AML-193 (cell line): ENCODE measurements at places on chromosomes 11 and 22.

DNA sequence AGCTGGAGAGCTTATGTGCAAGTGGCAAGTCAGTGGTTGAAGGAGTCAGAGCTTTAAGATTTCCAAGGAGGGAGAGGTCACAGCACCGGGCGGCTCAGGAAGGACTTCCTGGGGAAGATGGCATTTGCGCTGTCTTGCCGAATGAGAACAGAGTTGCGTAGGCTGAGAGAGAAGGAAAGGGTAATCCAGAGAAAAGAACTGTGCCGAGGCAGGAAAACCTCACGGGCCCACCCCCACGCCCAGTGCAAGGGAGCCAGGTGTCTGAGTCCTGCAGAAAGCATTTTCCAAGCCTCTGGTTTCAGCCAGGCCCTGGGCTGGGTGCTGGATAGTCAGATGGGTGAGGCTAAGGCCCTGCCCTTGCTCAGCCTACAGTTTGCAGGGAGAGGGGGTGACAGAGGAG, 3.2 kb upstream of the AP1B1 start:
- DNase-seq: no peak

DNA sequence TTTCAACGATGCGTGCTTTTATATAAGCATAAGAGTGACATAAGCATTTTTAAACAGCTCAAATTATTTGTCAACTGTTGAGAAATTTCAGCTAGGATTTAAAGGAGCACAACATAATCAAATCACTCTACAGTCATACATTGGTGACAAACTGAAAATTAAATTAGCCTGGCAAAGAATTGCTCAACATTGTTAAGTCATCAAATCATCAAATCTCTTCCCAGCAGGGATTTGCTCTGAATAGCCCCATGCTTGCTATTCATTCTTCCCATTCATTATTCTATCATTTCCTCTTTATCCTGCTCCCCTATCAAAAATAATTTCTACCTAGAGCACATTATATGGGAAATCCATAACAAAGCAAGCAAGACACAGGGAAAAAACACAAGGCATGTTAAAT, 198.7 kb upstream of the LUZP2 start:
- DNase-seq: no peak

DNA sequence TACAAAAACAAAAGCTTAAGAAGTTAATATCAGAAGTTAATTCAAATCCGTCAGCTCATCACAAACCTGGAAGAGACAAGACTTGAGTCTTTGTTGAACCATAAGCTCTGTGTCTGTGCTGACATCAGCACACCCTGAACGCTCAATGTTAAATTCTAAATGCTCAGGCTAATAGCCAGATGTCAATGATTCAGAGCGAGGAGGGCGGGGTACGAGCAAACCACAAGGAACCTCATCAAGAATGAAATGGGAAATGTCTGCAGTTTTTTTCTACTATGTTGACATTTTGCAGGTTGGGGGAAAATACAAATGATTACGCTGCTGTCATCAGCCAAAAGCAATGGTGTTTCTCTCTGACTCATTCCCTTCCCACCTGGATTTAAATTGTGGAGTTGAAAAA, 1057.2 kb downstream of the NTM start:
- no peak for DNase-seq

GRCh38 chr11:41716862-41717261, 257.4 kb upstream of the LRRC4C start:
- no peak for DNase-seq

- no peak for DNase-seq
Measured at GRCh38 chr11:106684944-106685343, 333.3 kb downstream of the GUCY1A2 start.

GRCh38 chr11:19968860-19969259, 191.4 kb downstream of the DBX1 start:
- DNase-seq: no peak

GRCh38 chr11:10606536-10607208, 38.2 kb upstream of the LYVE1 start:
- DNase-seq: peak; percentile 92

GRCh38 chr22:42848941-42849550, 8.0 kb downstream of the ARFGAP3 start:
- no peak for DNase-seq

DNA sequence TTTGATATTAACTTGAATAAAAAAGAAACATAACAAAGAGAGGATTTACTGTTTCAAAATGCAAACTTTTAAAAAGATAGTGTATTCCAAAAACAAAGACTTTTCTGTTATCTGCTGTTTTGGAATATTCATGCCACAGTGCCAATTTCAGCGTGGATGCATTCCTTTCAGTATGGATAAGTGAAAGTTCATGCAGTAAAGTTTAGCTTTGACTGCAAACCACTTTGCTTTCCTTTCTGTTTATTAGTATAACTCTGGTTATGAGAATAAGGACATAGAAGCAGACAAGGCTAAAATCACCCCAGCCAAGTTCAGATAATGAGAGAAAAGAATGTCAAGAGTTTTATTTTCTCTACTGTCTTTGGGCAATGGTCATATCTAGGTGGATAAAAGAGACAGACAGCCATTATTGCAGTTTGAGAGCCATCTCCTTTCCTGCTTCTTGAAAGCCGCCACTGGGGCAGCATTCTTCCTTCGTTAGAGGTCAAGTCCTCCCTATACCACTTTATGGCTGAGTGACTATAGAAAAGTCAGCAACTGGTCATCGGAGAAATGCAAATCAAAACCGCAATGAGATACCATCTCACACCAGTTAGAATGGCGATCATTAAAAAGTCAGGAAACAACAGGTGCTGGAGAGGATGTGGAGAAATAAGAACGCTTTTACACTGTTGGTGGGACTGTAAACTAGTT, 82.4 kb upstream of the BLID start:
- DNase-seq: no peak

DNA sequence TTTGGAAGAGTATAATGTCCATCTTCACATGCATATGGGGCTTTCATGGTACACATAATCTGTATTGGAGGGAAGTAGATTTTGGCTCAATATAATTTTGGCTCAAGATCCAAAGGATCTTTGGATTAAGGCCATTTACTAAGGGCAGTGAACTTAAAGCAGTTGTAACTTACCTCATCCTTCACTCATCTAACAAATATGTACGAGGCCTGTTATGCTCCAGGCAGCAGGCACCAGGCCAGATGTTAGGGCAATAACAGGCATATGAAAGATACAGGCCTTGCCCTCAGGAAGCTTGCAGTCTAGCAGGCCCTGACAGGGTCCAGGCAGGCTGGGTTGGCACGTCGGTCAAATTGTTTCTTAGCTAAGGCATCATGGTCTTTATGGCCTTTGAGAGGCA, 44.6 kb downstream of the LIF start:
- DNase-seq: no peak

DNA sequence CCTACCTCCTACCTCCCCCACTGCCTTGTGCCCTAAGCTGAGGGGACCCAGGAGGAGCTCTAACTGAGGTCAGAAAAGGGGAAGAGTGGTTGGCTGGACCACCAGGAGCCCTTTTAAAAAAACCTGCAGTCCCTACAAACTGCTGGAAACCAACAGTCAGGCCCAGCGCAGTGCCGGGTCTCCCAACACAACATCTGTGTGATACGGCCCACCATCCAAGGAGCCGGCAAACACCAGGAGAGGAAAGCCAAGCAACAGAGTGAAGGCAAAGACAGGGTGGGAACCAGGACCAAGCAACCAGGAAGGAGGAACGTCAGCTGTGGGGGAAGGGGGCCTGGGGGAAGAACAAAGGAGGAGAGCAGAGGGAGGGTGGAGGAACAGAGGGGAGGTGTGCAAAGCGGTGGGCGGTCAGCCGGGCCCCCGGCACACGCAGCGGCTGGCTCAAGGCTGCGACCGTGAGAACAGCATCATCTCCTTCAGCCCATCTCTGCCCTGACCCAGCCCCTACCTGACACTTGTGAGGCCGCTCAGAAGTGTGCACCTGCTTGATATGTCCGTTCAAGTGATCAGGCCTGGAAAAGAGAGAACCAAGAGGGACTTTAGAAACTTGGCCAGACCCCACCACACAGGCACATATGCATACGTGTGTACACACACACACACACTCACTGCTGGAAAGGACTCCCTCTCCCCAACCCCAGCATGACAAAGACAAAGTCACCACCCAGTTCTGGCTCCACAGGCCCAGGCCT, 3.6 kb downstream of the PATZ1 start:
- DNase-seq: no peak

- no peak for DNase-seq
Measured at GRCh38 chr11:79237091-79237490, 203.7 kb downstream of the TENM4 start.

GRCh38 chr11:75845324-75845723, 30.3 kb downstream of the UVRAG start:
- DNase-seq: peak; percentile 5

- DNase-seq: no peak
Measured at GRCh38 chr11:62295504-62295903, 3.4 kb downstream of the SCGB1D4 start.

- DNase-seq: peak; percentile 41
Measured at GRCh38 chr11:12064136-12064953, 46.0 kb upstream of the MICAL2 start.

DNA sequence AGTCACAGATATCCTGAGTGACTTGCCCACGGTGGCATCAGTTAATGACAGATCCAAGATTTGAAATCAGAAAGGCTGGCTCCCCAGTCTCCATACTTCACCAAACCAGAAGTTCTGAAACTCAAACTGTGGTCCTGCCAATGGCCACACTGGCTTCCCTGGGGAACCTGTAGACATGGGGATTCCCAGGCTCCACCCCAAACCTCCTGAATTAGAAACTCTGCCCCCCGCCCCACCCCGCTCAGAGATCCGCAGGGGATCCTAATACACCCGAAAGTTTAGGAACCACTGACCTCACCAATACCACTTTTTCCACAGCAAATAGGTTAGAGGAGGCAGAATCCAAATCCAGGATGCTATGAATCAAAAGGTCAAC, 15.3 kb downstream of the RTN4RL2 start:
- DNase-seq: no peak

- no peak for DNase-seq
Measured at GRCh38 chr11:36372101-36372771, 76.1 kb downstream of the PRR5L start.

GRCh38 chr11:35058669-35059434, 80.1 kb upstream of the CD44 start:
- DNase-seq: peak; percentile 61

DNA sequence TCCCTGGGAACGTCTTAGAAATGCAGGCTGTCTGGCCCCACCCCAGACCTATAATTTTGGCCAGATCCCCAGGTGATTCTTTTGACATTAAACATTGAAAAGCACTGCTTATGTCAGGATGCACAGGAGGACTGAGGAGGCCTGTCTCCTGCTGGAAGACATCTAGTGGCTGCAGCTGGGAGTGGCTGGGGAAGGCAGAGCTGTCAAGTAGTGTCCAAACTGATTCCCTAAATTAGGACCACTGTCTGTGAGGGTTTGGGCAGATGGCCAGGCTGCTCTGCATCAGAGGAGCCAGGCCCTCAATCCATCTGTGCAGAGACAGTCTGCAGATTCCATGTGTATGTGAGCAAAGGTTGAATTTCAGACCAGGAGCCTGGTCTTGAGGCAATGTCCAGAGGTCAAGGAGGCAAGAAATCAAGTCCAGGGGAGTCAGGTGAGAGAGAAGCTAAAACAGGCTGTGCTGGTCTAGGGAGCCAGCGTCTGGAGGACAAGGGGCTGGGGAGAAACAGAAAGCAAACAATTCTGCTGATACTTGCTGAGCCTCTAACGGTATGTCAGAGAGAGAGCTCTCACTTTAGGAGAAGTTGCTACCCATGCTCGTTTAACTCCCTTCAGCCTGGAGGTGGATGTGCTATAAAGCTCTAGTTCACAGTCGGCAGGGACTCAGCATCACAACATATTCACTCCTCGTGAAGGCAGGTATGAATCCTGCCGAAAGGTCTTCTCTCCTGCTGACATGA, 15.3 kb upstream of the SYTL2 start:
- DNase-seq: no peak

- DNase-seq: no peak
Measured at GRCh38 chr22:47297261-47298016, 535.0 kb downstream of the TBC1D22A start.

- no peak for DNase-seq
Measured at GRCh38 chr11:100550912-100551632, 136.0 kb upstream of the ARHGAP42 start.

DNA sequence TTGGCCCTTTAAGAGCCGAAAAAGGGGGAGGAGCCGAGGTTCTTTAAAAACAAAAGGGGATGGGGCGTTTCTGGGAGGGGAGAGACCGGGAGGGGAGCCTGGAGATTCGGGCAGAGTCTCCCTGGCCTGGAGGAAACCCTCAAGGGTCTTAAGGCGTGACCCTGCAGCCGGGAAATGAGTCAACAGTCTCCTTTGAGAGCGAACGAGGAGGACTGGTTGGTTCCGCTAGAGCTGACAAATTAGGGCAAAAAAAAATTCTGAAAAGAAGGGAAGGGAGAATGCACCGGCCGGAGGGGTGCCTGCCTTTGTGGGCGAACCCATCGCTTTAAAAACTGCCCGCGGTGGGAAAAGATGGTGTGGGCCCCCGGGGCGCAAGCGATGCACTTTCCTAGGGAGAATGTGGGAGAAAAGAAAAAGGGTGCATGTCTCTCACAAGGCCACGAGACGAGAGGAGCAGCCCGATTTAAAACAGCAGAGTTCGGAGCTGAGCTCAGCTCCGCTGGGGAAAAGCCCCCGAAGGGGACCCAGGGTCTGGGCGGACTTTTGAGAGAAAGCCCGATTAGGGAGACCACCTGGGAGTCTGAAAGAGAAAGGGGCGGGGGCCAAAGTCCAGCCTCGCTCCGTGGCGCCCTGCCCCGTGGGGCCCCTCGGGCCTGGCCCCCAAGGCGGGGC, 874 bp downstream of the ZFTA start:
- peak; percentile 23 for DNase-seq

DNA sequence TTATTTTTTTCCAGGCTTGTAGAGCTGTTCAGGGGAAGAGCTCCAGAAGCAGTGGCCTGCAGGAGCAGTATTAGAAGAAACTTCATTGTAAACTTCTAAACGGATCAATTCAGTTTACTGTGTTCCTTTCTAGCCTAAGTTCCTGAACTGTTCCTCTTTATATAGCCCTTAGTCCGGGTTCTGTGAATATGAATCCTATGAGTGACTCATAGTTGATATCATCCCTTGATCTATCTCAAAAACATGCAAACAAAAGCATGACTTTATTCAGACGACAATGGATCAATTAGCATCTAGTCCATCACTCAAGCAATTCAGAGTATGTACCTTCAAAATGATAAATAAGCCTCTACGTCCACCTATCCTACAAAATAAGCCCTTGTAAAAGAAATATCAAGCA, at the start of gene MMP12:
TSS of gene MMP12 (minus strand) at position 131 of the 400 bp plus-strand sequence. CDS start at position 86, 45 bp downstream.
- DNase-seq: no peak

DNA sequence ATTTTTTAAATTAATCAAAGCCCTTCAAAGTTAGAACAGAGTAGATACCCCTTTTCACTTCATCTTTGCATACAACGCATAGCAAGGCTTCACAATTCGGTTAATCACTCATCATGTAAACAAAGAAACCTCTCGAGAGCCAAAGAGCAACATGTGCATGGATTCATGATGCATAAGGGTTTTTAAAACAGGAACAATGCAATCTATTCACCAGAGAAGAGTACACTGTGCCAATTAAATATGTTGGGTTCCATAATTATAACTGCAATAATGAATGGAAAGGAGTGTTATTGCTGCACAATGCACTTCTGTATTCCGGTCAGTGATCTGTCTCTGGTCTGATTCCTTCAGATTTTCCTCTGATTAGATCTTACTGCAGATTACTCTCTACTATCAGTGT, 45.3 kb downstream of the CADM1 start:
- no peak for DNase-seq

GRCh38 chr11:69983897-69984438, 94.1 kb upstream of the ANO1 start:
- no peak for DNase-seq

- no peak for DNase-seq
Measured at GRCh38 chr22:30297276-30297990, 8.1 kb upstream of the CASTOR1 start.

GRCh38 chr22:20154602-20155187, 3.8 kb upstream of the CCDC188 start:
- no peak for DNase-seq
